ENCODE measurements at places on chromosomes 1 and 21.

DNA sequence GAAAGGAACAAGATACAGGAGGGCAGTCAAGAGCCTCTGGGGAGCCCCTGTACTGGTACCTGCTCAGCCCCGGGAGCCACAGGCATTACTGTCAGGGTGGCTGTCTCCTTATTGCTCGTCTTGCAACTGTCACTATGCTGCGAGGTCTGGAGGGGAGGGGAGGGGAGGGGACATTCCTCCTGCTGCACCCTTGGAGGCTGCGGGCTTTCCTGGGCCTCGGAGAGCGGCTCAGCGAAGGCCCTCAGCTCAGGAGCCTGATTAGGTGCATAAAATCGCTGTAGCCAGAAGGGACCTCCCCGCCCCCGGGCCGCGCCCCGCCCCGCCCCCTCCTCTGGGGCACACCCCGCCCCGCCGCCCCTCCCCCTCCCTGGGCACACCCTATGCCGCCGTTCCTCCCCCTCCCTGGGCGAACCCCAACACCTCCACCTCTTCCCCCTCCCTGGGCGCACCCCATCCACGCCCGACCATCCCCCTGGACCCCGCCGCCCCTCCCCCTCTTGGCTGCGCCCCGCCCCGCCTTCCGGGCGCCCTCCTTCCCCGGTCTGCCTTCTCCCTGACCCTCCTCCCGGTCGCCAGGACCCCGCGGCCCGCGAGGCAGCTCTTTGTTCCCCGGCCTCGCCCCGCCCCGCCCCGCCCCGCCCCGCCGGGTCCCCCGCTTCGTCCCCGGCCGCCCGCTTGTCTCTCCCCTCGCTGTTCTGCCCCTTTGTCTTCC, 35.5 kb downstream of the CACHD1 start:
- peak; percentile 47 for DNase-seq

GRCh38 chr1:77031106-77031662, 163.9 kb downstream of the ST6GALNAC5 start:
- no peak for DNase-seq

GRCh38 chr21:43306911-43307676, 119.8 kb downstream of the SIK1 start:
- DNase-seq: no peak

- DNase-seq: no peak
Observed at GRCh38 chr21:27690426-27690825, 723.5 kb upstream of the ADAMTS5 start.

- DNase-seq: no peak
Observed at GRCh38 chr1:210288116-210288515, 40.6 kb upstream of the HHAT start.

DNA sequence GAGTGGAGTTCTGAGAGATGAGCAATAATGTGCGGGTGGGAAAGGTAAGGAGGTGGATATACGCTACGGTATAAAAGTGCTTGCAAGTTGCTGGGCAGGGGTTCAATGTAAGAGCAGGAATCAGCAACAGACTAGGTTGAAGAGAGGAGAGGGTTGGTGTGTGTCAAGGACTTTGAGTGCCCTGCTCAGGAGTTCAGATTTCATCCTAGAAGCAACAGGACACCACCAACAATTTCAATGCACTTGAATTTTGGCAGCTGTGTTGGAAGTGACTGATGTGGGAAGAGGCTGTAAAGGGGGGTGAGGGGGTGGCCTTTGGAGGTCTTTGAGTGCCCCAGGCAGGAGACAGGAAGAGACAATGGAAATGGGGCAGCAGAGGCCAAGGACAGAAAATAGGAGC, 57.3 kb downstream of the RHOU start:
- no peak for DNase-seq

GRCh38 chr1:94490556-94490955, 51.0 kb downstream of the F3 start:
- no peak for DNase-seq

DNA sequence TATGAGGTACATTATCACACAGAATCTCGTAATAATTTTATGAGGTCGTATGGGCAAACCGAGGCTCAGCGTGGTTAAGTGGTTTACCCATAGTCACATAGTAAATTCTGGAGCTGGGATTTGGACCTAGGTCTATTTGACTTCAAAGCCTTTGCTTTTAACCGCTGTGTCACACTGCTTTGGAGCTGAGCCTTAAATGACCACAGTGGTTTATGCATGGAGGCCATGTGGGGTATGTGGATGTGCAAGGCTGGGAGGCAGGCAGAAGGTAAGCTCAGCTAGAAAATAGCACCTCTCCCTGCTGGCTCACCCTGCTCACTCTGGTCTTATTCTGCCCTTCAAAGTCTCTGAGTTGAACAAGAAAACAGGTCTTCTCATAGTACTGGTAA, 269.5 kb downstream of the TRABD2B start:
- DNase-seq: no peak

GRCh38 chr1:85091671-85092280, 43.5 kb upstream of the MCOLN3 start:
- DNase-seq: no peak

DNA sequence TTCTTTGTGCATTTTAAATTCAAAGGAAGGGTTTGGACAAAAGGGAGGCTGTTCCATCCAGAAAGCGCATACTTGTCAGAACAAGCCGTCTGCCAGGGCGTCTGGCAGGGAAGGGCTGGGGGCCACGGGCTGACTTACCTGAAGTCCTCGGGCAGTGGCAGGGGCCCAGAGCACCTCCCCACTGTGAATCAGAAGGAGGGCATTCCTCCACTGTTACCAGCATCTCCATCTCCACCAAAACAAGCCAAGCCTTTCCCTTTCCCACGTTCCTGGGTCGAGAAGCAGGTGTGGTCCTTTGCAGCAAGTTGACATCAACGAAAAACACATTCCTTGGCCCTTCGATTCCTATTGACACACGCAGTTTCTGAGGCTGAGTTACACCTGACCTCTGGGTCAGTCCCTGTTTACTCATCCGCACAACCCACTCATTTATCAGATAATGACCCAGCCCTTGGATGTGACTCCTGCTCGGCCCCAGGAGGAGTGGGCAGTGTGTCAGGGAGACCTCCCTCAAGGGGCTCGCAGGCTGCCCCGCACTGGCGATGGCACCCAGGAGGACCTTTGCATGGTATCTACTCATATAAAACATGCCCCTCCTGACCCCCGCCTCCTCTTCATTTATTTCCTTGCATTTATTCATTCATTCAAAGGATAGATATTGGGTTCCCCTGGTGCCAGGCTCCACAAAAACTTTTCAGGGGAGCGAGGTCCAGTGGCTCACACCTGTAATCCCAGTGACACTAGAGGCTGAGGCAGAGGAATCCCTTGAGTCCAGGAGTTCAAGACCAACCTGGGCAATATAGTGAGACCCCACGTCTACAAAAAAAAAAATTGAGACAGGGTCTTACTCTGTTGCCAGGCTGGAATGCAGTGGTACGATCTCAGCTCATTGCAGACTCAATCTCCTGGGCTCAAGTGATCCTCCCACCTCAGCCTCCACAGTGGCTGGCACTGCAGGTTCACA, 60.2 kb downstream of the TOMM20 start:
- DNase-seq: no peak

- DNase-seq: no peak
Observed at GRCh38 chr1:201463071-201463552, 5.9 kb downstream of the PHLDA3 start.

- no peak for DNase-seq
Observed at GRCh38 chr1:6099787-6100765, 54.4 kb downstream of the KCNAB2 start.

Measured in SK-N-DZ (cell line).